ENCODE measurements at places on chromosomes 7 and 10.

- peak; percentile 62 for DNase-seq
Observed at GRCh38 chr10:131885391-131886165, 15.2 kb upstream of the PPP2R2D start.

DNA sequence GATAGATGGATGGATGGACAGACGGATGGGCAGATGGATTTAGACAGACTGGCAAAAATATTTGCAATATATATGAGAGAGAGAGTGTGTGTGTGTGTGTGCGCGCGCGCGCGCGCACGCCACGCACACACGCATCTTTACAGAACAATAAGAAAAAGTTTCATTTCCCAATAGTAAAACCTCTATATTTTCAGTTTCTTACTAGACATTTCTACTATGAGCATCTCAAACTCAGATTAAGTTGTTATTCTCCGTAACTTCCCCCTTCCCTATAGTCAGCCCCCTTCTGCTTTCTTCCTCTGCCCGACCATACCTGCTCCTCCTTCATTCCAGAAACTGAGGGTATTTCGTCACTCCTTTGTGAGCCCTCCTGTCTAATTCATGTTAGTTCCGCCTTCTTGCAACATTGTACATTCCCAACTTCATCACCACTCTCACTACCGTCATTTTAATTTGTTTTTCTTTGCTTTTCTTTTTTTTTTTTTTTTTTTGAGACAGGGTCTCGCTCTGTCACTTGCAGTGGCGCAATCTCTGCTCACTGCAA, 154.4 kb upstream of the SH2B2 start:
- DNase-seq: no peak

GRCh38 chr7:153382641-153383101, 623.1 kb downstream of the ACTR3B start:
- no peak for DNase-seq

DNA sequence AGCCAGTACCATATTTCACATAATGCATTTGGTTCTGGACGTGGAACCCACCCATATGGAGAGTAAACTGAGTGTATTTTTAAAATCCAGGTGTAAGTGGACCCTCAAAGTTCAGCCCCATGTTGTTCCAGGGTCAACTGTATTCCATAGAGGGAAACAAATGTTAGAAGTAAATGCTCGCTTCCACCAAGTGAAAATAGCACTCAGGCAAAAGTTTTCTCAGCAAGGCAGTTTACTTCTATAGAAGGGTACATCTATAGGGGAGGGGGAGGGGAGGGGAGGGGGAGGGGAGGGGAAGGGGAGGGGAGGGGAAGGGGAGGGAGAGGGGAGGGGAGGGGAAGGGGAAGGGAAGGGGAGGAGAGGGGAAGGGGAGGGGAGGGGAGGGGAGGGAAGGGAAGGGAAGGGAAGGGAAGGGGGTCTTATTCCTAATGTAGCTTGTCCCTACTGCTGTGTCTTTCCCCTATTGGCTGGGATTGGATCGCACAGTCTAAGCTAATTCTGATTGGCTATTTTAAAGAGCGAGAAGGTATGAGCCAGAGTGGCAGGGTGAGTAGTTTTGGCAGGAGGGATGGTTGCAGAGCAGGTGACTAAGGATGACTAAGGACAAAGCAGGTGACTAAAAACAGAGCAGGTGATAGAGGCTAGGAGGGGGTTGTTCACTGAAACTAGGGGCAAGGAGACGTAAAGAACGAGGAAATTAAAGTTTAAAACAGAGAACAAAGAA, 29.1 kb downstream of the GARIN1A start:
- DNase-seq: no peak

- no peak for DNase-seq
Observed at GRCh38 chr7:5439572-5440496, 16.2 kb upstream of the TNRC18 start.

GRCh38 chr7:106065575-106066500, 46.3 kb downstream of the SYPL1 start:
- DNase-seq: no peak

DNA sequence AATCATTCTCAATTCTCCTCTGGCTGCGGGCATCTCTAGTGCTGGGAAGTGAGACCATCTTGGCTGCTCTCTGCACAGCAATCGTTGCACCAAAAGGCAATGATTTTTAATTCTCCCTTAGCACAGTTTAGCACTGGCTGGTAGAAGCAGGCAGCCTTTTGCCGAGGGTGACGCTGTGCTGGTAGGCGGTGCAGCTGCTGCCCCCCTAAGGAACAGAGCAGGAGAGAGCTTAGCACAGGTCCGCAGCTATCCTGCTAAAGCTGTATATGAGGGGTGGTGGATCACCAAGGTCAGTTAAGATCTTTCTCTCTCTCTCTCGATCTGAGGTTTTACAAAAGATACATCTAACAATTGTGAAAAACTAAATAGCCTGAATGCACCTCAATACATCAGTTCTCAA, 390.1 kb downstream of the GATA3 start:
- no peak for DNase-seq

GRCh38 chr10:5760515-5760914, 52.7 kb downstream of the GDI2 start:
- DNase-seq: no peak

- no peak for DNase-seq
Observed at GRCh38 chr10:16943295-16944285, 126.4 kb upstream of the RSU1 start.

GRCh38 chr10:6721964-6722615, 142.0 kb upstream of the PRKCQ start:
- no peak for DNase-seq

DNA sequence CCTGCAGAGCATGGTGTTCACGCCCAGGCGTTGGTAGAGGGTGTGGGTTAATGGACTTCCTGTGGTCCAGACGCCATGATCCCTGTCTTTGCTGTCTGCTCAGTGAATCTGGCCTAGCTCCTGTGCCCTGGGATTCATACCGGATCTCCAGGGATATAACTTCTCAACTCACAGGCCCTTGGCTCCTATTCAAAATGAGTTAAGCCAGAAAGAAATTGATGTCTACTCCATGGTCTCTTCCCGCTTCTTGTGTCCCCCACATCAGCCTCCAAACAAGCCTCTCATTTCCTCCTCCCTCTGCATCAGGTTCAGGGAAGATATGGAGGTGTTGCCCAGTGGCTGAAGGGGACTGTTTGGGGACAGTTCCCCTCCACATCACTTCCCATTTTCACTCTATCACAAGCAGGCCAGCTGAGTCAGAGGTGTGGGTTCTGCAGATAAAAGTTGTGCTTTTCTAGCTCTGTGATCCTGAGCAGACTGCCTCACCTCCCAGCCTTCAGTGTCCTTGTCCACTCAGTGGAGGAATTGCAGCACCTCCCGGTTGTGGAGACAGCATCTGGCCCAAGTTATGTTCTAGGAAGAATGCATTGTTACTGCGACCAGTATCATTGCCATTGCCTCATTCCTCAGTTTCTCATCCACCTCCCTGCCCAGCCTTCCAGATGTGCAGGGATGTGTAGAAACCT, 22.5 kb downstream of the AKR1E2 start:
- DNase-seq: no peak

- no peak for DNase-seq
Observed at GRCh38 chr10:126432507-126432906, 44.2 kb upstream of the ADAM12 start.

- DNase-seq: no peak
Observed at GRCh38 chr10:5040781-5041470, 37.3 kb upstream of the AKR1C2 start.

- no peak for DNase-seq
Observed at GRCh38 chr7:129719980-129720732, 108.6 kb downstream of the NRF1 start.

DNA sequence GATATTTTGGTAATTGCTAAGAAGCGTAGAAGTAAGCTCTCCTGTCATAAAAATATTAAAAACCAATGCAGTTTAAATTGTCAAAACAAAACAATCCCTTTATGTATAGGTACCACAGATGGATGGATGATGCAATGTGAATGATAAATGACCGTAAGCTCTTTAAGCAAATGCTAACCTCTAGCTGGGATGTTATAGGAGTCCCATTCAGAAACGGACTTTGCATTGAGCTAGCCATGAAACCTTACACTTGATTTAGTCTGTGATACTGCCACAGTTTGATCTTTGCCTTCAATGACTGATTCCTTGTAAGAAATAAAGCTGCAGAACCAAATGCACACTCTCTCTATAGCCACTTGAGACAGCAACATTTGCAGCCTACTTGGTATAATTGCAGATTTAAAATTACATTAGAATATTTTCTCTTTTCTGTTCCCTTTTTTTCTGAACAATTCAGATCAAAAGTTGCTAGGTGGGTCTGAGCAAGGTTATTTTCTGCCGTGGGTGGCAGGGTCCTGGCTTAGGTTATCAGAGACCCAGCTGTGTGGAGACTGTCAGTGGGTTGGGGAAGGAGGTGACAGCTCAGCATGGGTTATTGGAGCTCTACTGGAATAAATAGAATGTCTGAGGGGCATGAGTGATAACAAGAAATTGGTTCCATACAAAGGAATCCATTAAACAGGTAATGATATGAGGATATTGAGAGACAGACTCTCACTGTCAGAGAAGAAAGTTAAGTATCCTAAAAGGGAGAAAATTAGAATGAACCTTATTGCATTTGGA, 258.8 kb upstream of the CDC14C start:
- no peak for DNase-seq

- DNase-seq: no peak
Observed at GRCh38 chr10:1399431-1400100, 337.8 kb downstream of the ADARB2 start.

DNA sequence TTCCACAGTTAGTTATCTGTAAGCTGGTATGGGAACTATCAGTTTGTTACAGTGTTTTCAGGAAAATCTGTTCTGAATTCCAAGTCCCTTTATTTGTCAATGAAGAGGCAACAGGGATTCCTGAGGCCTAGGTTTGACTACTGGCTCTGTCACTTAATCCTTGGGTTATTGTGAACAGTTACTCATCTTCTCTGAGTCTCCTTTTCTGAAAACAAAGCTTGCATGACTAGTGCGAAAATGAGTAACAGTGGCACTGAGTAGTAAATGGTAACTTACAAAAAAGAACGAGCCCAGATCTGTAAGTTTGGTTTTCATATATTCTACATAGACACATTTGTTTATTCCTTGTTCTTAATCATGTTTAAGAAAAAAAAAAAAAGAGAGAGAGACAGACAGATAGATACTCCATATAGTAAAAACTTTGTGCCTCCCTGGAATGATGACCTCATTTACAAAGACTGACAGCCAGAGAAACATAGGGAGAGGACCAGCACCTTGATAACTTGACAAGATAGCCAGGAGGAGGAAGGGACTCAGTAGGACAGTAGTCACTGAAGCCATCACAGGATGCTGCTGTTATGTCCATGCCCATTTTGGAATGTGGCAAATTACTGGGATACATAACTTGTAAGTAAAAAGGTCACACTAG, 1.9 kb downstream of the MRPS33 start:
- no peak for DNase-seq
